Daoy (cell line): ENCODE measurements at places on chromosomes 1 and 21. TPM values are rescaled to one million over a fixed set of nuclear protein-coding genes. Genes with fewer than 3 reads are reported as not detected.
A peak's percentile ranks its signal among the peaks of the same experiment; 100 is the strongest.

- no peak for DNase-seq
Observed at GRCh38 chr1:37399205-37399604, 75.2 kb upstream of the ZC3H12A start.

GRCh38 chr1:110951161-110951560, 12.6 kb downstream of the LRIF1 start:
- DNase-seq, result no peak

DNA sequence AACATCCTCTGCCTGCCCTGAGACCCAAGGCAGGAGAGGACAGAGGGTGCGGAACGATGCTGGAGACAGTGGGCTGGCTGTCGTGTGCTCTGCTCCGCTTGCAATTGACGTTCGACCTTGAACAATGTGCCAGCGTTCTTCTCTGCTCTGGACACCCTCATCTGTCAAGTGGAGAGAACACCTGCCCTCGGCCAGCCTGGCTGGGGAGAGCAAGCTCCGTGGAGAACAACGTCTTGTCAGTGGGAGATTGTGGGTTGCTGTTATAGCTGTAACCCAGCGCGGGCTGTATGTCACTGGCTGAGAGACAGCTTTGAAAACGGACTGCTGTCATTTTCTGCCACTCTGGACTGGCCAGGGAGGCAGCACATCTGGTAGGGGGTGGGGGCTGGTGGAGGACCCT, 14.7 kb downstream of the KIAA1614 start:
- DNase-seq, result no peak

GRCh38 chr1:14339288-14339687, 259.2 kb upstream of the KAZN start:
- DNase-seq, result no peak

GRCh38 chr1:219927956-219928790, at the start of gene SLC30A10:
Gene SLC30A10 (minus strand): TSS chr1:219928557. CDS start chr1:219928440, 117 bp downstream.
- DNase-seq, result peak; percentile 31

DNA sequence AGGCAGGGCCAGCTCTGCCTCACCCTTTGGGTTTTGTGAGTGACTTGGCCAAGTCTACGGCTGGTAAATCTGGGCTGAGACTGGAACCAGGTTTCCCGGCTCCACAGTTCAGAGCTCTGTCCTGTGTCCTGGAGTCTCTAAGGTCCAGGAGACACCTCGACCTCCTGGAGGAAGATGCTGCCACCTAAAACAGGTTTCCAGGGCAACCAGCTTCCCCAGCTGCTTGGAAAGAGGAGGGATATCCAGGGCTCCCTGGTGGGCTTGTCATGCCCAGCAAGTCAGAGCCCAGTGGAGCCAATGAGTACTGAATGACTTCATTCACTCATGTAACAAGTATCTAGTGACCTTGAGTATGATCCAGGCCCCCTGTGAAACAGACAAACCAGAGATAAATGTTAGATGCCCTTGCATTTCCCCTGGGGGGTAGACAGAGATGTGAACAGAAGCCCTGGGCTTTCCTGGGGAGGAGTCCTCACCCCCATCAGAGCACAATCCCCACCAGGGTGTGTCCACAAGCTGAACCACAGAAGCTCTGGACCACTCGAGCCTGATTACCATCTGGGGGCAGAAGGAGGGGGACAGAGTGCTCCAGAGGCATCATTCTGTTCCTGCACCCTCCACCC, 181.2 kb upstream of the RAB4A start:
- DNase-seq, result no peak

DNA sequence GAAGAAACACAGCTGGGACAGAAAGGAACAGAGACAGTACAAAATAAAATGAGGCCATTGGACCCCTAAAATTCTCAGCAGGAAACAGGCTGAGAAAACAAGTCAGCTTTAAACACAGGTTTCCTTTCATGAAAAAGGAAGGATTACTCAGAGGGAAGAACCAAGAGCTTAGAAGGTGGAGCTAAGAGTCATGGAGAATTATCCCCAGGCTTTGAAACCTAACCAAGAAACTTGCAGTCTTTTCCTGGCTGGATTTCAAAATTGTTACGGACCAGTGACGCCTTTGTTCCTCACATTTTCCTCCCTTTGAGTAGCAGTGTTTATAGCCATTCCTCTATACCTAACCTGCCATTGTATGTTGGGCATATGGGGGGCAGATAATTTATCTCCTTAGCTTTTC, 8.8 kb downstream of the HMGB4 start:
- no peak for DNase-seq

DNA sequence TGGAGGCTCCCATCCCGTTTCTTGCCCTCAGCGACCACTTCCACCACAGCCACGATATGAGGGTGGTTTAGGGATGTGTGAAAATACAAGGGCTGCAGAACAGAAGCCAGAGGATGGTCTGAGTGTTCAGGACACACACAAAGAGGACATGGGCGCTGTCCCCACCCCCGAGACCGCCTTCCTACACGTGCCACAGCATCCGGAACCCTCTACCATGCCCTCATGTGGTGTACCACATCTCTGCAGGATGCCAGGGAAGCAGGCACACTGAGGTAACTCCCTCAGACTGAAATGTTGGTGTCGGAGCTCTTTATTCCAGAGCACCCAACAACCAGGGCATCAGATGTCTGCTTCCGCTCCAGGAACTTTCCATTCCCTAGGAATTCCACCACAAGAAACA, 23.1 kb downstream of the NPHP4 start:
- no peak for DNase-seq

DNA sequence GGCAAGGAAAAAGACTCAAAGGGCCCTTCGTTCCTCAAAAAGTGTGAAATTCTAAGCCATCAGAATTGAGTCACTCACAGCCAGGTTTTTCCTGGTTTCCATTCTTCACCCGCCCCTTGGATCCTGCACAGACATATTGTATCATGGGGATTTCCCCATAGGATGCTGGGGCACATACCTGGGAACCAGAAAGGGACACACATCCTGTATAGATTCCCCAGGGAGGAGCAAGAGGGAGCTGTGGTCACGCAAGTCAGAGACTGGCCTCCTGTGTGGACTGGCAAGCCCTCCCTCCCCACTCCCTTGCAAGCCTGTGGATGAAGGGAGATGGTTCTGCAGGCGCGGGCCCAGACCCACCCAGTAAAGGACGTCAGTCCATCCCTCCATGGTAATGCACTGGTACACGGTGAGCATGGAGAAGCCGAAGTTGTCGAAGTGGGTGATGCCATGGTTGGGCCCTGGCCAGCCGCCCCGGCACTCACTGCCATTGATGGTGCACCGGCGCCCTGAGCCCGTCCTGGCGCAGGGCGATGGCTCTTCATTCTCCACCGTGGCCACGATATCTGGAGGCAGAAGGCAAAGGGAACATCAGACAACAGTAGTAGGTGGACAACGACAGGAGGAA, 23.2 kb downstream of the CACNA1S start:
- DNase-seq, result peak; percentile 38

DNA sequence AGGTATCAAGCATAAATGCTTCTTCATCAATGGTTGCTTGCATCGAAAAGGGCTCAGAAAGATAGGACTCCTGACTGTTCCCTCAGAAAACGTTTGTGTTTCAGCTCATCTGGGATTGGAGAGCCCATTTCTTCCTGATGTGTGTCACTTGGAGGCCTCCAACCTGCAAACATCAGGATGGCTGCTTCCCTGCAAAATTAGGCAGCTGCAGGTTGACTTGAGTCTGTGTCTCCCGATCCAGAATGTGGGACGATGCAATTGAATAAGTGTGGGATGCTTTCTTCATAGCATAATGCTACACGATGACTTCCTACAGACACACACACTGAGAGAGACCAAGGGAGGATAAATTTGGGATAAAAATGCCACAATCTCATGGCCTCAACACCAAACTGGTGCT, 42.2 kb downstream of the OLIG1 start:
- no peak for DNase-seq

DNA sequence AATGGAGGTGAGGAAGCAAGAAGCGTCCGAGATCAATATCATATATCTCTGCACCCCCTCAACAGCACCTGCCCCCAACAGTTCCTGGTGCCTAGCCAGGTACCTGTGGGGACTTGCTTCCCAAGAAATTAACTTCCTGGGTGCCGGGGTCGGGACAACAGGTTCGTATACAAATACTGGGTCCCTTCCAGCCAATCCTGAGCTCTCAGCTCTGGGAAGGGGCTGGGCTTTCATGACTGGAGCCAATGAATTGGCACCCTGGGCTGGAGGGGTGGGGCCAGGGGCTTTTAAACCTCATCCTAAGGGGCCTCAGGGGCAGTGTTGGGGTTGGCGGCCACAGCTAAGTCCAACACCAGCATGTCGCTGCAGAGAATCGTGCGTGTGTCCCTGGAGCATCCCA, at the start of gene PADI3:
Gene PADI3 (plus strand): TSS at position 318 of the 400 bp plus-strand sequence. CDS start 40 bp downstream, at position 358.
- DNase-seq, result peak; percentile 28

- no peak for DNase-seq
Observed at GRCh38 chr1:29516063-29516820, 279.9 kb downstream of the PTPRU start.

GRCh38 chr1:234755449-234755863, 145.5 kb upstream of the IRF2BP2 start:
- peak; percentile 90 for DNase-seq

DNA sequence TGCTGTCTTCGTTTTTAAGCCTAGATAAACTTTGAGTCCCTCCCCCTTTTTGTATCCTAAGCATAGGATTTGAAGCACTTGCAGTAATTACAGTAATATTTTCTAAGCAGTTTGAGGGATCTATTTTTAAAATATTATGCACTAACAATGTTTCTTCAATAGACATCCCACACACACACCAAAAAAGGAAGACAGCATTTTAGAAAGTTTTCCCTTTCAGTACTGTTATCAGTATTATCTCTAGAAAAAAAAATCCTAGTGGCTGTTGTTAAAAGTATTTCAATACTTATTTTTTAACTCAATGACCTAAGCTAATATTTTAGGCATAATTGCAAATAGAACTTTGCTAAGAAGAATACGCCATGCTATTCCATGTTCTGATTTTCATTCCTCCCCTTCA, 15.1 kb downstream of the MCOLN3 start:
- DNase-seq, result no peak

- no peak for DNase-seq
Observed at GRCh38 chr1:159098596-159098995, 22.0 kb upstream of the AIM2 start.

DNA sequence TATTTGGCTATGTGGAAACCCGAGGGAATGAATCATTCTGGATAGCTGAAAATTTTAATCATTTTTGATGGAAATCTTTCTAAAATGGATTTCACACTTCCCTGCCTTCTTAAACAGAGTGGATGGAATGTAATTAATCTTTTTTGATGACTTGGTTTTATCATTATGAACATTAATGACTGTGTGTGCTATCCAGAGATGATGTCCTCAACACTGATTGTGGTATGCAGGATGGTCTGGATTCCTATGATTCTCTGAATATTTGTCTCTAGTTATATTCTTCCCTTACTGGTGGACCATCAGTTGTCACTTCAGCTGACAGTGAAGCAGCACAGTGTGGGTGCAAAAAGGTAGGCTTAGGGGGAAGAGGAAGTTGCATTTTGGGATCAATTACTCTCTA, 513.5 kb downstream of the LMO4 start:
- no peak for DNase-seq

DNA sequence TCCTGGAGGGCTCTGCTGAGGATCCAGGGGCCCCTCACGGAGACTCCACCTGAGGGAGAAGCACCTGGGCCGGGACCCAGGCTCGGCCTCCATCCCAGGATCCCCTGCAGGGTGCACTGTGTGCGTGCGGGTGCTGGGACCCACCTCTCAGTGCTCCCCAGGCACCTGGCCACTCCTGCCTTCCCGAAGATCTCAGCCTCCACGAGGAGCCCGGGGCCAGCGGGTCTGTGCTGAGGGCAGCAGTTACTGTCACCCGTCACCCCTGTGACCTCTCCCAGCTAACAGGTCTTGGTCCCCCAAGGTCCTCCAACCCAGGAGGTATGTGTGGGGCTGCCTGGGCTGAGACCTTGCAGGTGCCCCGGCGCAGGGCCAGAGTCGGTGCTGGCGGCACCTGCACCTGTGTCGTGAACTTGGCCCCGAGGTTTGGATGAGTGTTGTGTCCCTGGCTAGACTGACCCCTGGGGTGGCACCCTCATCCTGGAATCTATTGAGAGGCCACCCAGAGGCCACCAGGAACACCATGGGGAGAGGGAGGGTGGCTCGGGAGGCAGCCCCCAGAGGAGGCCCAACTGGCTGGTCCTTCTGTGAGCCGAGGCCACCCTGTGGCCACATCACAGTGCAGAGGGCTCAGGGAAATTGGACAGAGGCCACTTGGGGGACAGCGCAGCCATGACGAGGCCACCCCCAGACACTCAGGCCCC, 17.7 kb downstream of the MORN1 start:
- DNase-seq, result no peak

GRCh38 chr1:56844545-56845136, 10.0 kb upstream of the C8A start:
- no peak for DNase-seq

DNA sequence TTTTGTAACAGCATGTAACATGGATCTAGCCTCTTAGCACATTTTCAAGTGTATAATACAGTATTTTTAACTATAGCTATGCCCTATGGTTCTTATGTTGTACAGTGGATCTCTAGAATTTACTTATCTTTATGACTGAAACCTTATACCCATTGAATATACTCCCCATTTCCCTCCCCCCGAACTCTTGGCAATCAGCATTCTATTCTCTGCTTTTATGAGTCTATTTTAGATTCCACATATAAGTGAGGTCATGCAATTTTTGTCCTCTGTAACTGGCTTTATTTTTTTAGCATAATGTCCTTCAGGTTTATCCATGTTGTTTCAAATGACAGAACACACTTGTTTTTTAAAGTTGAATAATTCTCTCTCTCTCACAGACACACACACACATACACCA, 3.1 kb upstream of the GBP6 start:
- no peak for DNase-seq

The HENMT1 gene
- not detected in 2 replicates for total RNA-seq

The CYP4B1 gene
- total RNA-seq, result not detected in 2 replicates

The DTL gene
- 28.7 and 37.0 TPM in 2 replicates for total RNA-seq

The TNFRSF4 gene
- not detected in 2 replicates for total RNA-seq

The TOE1 gene
- total RNA-seq, result 42.1 and 42.8 TPM in 2 replicates

The ANXA9 gene
- 0.24 TPM in 1 of 2 replicates, not detected in the other for total RNA-seq

The COL11A1 gene
- not detected in 2 replicates for total RNA-seq

The GPR52 gene
- not detected in 2 replicates for total RNA-seq

The PLA2G2C gene
- not detected in 2 replicates for total RNA-seq

The AKIRIN1 gene
- 66.7 and 75.8 TPM in 2 replicates for total RNA-seq

The TSPAN1 gene
- 2.7 TPM in 1 of 2 replicates, not detected in the other for total RNA-seq

The LCE3E gene
- not detected in 2 replicates for total RNA-seq

The CENPS gene
- total RNA-seq, result 19.1 and 52.1 TPM in 2 replicates

The TXLNA gene
- 63.1 and 66.6 TPM in 2 replicates for total RNA-seq

The PARS2 gene
- 5.8 and 7.3 TPM in 2 replicates for total RNA-seq
